ENCODE measurements at places on chromosomes 1 and 21.
A peak's percentile ranks its signal among the peaks of the same experiment; 100 is the strongest.

GRCh38 chr1:173295995-173296394 lies 88.9 kb upstream of the TNFSF4 start:
- DNase-seq: no peak

DNA sequence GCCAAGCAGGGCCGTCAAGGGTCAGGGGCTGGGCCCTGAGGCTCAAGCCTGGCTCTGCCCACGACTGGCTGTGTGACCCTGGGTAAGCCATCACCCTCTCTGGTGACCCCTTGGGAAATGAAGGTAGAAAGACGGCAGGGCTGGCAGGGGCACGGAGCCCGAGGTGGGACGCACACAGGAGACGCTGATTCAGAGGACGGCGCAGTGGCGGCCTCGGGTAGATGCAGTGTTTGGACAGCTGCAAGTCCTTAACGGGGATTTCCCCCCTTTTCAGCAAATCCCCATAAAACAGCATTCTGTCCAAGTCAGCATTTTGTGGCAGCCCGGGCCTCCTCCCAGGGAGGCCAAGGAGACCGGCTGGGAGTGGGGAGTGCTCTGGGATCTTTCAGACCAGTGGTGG lies 16.7 kb downstream of the COL8A2 start:
- DNase-seq: no peak

DNA sequence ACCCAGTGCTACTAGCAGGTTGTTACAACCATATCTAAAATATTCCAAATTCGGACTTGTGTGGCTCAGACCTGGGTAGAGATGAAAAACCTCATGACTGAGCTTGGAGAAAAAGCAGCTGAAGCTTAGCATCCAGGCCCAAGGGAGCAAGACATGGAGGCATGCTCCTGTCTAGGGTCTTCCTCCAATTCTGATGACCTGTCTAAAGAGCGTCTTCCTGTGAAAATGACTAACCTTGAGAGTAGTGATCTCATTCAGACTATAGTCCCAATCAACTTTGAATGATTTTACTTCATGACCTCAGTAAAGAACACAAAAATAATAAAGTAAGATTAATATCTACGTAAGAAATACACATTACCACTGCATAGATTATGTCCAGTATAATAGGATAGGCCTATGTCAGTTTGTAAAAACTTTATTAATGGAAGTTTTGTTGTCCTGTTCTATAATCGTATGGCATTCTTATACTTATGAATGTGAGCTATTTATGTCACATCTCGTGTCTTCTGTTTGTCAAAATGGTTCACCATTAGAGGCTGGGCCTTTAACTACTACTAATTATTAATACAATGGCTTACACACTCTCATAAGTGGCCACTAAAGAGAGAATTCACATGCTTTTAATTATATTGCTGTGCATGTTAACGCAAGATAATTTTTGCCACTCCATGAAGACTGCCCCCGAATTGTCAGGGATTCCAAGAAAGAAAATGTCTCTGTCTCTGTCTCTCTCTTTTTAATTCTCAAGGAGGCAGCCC lies 201.3 kb downstream of the NCAM2 start:
- DNase-seq: no peak

- no peak for DNase-seq
Observed at GRCh38 chr1:59390307-59390706, 93.4 kb downstream of the FGGY start.

- DNase-seq: no peak
Observed at GRCh38 chr1:44485229-44485933, 80.3 kb downstream of the RNF220 start.

- DNase-seq: no peak
Observed at GRCh38 chr1:208159555-208160258, 84.5 kb downstream of the PLXNA2 start.

DNA sequence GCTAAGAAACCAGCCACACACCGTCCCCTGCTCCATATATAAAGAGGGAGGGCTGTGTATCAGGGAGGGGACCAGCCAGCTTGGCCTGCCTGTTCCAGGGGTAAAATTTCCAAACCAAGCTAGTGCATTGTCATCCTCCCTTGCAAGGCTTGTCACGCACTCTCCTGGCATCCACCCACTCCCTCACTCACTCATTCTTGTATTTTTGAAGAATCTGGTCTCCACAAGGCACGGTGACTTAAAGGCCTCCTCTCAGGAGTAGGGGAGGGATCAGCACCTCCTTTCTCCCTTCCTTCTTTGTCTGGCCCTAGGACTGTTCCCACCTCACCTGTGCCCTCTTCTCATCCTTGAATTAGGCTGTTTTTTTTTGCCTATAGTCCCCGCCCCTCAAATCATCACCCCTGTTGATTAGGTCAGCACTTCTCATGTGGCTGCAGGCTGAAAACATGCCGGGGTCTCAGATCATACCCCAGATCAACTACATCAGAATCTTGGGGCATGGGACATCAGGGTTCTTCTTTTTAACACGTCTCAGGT lies 5.0 kb downstream of the ABCA4 start:
- no peak for DNase-seq

DNA sequence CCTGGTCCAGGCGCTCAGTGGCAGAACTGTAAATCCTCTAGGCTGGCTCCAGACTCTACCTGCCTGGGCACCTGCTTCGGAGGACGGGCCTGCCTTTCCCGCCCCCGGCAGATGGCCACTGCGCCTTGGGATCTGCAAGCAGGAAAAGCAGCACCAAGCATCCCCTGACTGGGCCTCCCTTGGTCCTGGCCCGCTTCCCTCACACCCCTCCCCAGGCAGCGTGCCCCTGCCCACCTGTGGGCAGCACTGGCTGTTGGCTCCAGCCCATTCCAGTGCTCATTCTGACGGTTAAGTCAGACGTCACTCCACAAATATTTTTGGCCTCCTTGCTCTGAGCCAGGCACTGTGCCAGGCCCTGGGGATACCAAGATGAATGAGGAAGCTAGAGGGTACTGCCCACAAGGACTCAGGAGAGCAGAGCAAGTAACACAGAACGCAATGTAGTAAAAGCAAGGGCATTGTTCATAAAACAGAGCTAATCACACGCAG lies 22.0 kb upstream of the BLACAT1 start:
- peak; percentile 96 for DNase-seq

GRCh38 chr1:19258353-19258752 lies 6.7 kb downstream of the MRTO4 start:
- no peak for DNase-seq

- no peak for DNase-seq
Observed at GRCh38 chr1:241932845-241933244, 24.7 kb upstream of the BECN2 start.

DNA sequence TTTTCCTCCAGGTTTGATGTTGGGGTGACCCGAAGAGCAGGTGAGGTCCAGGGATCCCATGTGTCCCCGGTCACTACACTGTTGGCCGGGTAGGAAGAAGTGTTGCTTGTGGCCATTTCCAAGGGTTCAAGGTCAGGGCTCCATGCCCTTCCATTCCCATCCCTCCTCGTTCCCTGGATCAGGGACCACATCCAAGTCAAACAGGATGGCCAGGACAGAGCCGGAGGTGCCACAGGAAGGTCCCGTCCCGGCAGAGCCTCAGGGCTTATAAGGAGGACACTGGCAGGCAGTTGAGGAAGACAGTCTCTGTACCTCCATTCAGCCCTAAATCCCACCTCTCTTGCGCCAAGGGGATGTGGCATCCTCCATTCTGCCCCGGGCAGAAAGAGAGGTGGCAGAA lies 22.0 kb upstream of the FAM131C start:
- DNase-seq: no peak

DNA sequence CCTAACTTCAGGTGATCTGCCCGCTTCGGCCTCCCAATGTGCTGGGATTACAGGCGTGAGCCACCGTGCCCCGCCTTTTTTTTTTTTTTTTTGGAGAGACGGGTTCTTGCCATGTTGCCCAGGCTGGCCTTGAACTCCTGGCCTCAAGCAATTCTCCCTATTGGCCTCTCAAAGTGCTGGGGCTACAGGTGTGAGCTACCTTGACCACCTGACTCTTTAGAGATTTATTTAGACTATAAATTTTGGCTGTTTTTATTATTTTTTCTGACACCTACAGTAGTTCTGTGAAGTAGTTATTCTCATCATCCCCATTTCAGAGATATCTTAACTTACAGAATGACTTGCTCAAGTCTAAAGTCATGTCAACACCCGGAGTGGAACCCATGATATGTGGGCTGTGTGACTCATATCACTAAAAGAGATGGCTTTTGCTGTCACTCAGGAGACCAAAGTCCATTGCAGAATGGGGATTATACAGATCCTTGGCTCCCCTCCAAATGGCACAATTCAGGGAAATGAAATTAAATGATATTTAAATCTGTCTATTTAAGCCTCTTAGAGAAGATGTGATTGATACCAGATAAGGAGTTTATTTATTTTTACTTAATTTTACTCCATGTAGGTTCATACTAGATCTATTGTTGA lies 93.2 kb downstream of the CTH start:
- no peak for DNase-seq
